ENCODE measurements at places on chromosomes 16 and 17.

DNA sequence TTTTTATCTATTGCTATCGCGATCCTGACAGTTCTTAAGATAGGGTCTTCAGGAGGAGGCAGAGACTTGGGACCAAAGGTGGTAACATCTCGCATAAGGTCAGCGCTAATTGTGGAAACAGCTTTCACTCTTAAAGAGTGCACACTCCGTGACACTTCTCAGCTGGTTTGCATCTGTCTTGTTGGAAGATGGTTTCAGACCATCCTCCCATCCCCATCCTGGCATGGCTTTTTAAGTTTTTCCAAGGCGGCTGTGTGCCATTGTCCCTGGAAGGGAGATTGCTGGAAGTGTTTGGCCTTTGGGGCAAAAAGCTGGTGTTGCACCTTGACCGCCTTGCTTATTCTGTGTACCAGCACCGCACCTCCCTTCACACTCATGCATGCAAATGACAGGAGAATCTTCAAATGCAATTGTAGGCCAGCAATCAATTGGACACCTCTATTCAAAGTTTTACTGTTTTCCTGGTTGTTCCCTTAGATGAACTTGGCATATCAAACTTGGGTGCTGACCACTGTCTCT, 1.5 kb downstream of the SOCS7 start:
- peak; percentile 14 for DNase-seq

GRCh38 chr17:32732900-32733299, 144.0 kb downstream of the MYO1D start:
- no peak for DNase-seq

DNA sequence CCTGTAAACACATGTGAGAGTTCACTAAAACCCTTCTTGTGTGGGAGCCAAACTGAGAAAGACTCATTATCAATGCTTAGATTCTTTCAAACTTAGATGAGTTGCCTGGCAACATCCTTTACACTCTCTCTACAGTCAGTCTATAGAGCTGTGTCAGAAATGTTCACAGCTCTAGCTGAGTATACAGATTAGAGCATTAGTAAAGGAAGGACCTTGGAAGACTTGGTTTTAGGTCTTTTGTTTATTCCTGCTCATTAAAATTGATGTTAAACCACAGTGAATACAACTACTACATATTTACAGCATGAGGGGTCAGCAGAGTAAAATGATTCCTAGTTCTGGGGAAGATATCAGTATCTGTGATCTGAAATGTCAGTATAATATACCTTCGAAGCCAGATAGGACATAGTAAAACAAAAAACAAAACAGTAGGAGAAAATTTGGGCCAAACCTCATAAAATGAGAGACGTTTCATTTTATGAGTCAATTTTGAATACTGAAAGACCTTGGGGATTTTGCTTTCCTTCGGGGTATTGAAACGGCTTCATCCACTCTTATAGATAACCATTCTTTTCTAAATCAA, 186.0 kb downstream of the TANC2 start:
- DNase-seq, result no peak

DNA sequence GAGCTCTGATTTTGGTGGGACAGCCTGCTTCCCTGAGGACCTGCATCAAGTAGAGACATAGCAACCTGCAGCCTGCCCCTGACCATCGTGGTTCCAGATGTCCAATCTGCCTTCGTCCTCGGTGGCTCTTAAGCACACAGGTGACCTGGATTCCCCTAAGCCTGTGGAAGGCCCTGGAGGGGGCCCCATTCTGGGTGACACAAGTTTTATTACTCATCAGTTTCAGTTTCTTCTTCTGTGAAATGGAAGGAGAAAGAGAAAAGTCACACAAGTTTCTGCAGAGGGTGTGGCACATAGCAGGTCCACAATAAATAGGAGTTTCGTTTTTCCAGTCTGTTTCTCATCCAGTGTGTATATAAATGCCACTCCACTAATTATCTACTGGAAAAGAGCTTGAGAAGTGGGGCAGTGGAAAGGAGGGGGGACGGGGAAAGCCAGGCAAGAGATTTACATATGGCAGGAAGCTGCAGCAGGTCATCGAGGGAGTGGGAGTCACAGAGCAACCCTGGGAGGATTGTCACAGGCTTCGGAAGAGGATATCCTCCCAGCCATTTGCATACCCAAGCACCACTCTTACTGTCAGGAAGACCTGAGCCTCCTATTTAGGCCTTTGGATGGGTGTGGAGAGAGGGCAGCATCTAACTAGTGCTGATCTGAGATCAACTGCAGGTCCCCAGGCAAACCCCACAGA, 10.0 kb upstream of the NOS2 start:
- no peak for DNase-seq

DNA sequence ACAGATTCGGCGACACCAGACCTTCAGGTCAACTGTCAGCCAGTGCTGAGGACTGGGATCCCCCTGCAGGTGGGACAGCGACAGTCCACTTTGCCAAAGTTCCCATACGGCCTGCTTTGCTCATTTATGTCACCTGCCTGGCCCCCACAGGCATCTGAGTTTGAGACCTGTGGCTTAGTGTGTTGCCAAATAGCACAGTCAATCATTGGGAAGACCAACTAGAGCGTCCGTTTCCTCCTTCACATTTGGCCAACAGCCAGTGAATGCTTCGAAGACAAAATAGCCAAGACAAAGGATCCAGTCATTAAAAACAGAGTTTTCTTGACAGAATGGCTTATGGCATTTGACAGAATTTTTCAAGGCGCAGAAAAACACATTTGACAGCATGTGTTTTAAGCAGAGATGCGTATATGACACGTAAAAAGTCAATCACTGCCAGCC, 113.8 kb downstream of the ABCC12 start:
- no peak for DNase-seq

- no peak for DNase-seq
Measured at GRCh38 chr17:78472035-78472905, 93.8 kb downstream of the PGS1 start.

GRCh38 chr16:30846649-30847402, 47.1 kb downstream of the BCL7C start:
- DNase-seq, result no peak

Data from hematopoietic multipotent progenitor cell treated with erythropoietin and hydrocortisone succinate and interleukin-3 and kit ligand, for 8 days (in vitro differentiated cells).